Liver (tissue), 10 donors: ENCODE measurements at places on chromosomes 2 and 18. TPM values are rescaled to one million over a fixed set of nuclear protein-coding genes. Genes with fewer than 3 reads are reported as not detected.

The IL1R2 gene
- 4.4 TPM for polyA plus RNA-seq

The ACVR1C gene
- polyA plus RNA-seq: 0.90 TPM

DNA sequence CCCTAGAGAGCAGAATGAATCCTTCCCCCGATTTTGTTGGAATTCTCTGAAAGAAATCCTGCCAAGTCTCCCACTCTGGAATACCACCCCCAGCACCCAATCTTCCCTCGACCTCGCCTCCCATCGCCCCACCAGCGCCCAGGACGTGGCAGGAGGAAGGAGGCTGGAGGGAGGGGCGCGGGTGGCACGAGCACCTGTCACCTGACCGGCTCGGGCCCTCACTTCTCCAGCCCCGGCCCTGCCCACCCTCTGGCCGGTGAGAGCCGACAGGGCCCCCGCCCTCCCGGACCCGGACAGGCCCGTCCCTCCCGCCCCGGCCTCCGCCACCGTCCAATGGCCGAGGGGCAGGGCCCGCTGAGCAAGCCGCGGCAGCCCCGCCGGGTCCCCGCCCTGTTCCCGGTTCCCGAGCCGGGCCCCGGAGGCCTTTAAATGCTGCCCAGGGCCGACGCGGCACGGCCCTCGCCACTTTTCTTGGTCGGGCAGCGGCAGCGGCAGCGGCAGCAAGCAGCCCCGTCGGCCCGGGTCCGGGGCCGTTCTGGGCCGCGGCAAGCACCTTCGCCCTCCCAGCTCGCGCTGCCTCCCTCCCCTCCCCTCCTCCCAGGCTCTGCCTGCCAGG is at the start of gene LGALSL:
Gene LGALSL (plus strand): TSS at position 393 of the 616 bp plus-strand sequence. CDS start 384 bp downstream, outside the sequence.
- peak; percentile 69 for DNase-seq

- peak; percentile 42 for DNase-seq
Measured at GRCh38 chr18:57737400-57738060, 65.6 kb downstream of the ATP8B1 start.

The MAP3K19 gene
- polyA plus RNA-seq: not detected

The HOXD12 gene
- not detected for polyA plus RNA-seq

- peak; percentile 76 for DNase-seq
Measured at GRCh38 chr2:96951125-96951654, 35.2 kb downstream of the FAM178B start.

The ARHGAP15 gene
- polyA plus RNA-seq: 3.8 TPM

The SIX3 gene
- not detected for polyA plus RNA-seq

The IL1F10 gene
- polyA plus RNA-seq: not detected

The IL37 gene
- not detected for polyA plus RNA-seq

DNA sequence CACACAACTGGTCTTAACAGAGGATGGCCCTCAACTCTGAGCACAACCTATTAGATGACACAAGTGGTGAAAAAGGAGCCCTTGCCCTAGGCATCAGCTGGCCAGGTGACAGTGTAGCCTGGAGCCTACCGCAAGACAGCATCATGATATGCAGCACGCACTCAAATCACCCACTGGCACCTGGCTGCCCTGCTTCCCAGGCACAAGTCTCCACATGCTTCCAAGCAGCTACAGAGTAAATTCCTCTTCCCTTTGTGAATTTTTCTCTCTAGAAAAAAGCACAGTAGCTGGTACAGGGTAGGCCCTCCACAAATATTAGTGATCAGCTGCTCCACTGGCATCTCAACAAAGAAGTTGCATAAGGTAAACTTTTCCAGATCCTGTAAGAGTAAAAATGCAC is 6.0 kb downstream of the FBXO15 start:
- DNase-seq: no peak

The WDR43 gene
- 11.1 TPM for polyA plus RNA-seq

The PXDN gene
- polyA plus RNA-seq: 14.7 TPM

DNA sequence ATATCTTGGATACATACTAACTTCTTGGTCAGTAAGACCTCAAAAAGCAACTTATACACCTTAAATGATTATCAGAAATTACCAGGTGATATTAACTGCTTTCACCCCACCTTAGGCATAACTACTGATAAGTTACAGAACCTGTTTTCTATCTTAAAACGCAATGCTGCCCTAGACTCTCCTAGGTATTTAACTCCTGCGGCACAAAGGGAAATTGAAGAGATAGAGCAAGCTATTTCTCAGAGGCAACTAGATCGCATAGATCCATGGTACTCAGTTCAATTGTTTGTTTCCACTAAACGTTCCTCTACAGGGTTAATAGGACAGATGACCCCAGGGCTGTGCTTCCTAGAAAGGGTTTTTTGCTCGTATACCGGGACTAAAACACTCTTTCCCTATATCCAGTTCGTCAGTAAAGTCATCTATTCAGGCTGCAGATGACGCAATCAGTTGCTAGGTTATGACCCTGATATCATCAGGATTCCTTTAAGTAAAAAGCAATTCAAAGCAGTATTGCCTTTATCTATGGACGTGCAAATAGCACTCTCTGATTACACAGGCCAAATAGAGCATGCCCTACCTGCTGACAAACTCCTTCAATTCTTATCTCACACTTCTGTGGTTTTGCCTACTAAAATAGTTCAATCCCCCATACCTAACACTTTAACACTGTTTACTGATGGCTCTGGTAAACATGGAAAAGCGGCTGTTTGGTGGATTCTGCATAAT is 62.3 kb upstream of the MYO3B start:
- no peak for DNase-seq

- DNase-seq: no peak
Measured at GRCh38 chr2:241029599-241030332, 31.3 kb downstream of the SNED1 start.

GRCh38 chr18:3973191-3973850 is 481.8 kb downstream of the DLGAP1 start:
- no peak for DNase-seq

- no peak for DNase-seq
Measured at GRCh38 chr18:35680139-35680551, 98.6 kb downstream of the GALNT1 start.

DNA sequence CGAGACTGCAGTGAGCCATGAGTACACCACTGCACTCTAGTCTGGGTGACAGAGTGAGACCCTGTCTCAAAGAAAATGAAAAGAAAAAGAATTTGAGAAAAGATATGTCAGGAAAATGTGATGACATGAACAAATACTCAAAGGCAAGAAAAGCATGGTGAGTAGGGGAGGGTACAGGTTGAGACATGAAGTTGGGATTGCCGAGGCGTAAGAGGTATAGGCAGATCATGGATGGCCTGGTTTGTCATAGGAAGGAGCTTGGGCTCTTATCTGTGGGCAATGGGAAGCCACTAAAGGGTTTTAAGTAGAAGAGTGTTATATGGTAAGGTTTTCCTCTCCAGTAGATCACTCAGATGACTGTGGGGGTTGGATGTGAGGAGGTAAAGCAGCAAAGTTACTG is 32.3 kb downstream of the SPAST start:
- no peak for DNase-seq

DNA sequence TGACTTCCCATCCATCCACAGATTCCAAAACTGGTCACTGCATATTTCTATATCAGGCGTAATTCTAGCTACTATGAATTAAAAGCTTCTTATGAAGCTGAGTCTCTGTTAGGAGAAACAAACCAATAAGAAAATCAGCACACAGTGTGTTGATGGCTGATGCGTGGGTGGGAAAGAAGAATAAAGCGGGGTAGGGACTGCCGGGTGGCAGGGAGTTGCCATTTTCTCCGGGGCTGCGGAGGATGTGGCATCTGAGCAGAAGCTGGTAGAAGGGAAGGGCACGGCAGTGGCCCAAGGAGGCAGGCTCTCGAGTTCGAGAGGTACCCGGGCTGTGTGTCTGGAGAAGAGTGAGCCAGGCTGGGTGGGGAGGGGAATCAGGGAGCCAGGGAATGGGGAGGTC is 48.6 kb upstream of the CHMP1B start:
- DNase-seq: no peak

- no peak for DNase-seq
Measured at GRCh38 chr2:98674233-98674964, 56.5 kb downstream of the MGAT4A start.

GRCh38 chr2:225458431-225459117 is 59.1 kb downstream of the NYAP2 start:
- DNase-seq: no peak
